Esophagus squamous epithelium (tissue), 5 donors: ENCODE measurements at places on chromosomes 5 and 9.

DNA sequence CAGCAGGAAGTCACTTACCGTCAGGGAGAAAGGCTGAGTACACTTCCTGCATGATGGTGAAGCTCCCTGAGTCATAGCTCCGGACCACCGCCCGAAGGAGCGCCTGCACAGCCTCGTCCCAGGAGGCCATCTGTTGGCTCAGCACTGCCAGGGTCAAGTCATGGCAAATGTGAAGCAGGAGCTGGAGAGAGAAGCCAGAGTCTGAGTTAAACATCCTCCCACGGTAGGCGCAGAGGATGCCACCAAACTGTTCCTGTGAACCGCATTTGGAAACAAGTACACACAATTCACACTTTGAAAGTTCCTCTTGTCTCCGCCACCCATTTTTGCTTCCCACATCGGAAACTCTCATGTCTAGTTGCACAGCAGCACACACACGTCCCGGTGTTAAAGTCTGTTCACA lies 33.9 kb downstream of the CNOT8 start:
- DNase-seq: no peak

DNA sequence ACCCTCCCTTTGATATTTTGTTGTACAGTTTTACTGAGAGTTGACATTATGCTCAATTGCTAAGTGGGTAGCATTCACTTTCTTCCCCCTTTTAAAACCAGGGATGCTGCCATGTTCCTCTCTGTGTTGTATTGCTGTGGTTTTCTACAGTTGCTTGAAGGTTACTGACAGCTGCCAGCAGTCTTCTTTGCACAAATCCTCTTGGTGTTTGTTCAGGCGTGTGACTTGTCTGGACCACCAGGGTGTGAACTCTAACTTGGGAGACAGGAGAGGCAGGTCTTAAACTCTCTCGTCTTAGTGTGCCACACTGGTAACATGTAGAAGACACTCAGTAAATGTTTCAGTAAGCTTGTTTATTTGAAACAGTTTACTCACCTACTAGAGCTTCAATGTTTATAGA lies 25.1 kb downstream of the SLC44A1 start:
- no peak for DNase-seq

GRCh38 chr5:103943230-103943629 lies 380.6 kb upstream of the NUDT12 start:
- DNase-seq: no peak

GRCh38 chr5:74626386-74627222 lies 13.9 kb downstream of the ENC1 start:
- no peak for DNase-seq

- no peak for DNase-seq
These were observed 504.4 kb downstream of the NTRK2 start for GRCh38 chr9:85173967-85174366.

GRCh38 chr5:123496892-123497291 lies 15.1 kb upstream of the CSNK1G3 start:
- DNase-seq: no peak

GRCh38 chr5:27406020-27406419 lies 367.6 kb upstream of the CDH9 start:
- no peak for DNase-seq

DNA sequence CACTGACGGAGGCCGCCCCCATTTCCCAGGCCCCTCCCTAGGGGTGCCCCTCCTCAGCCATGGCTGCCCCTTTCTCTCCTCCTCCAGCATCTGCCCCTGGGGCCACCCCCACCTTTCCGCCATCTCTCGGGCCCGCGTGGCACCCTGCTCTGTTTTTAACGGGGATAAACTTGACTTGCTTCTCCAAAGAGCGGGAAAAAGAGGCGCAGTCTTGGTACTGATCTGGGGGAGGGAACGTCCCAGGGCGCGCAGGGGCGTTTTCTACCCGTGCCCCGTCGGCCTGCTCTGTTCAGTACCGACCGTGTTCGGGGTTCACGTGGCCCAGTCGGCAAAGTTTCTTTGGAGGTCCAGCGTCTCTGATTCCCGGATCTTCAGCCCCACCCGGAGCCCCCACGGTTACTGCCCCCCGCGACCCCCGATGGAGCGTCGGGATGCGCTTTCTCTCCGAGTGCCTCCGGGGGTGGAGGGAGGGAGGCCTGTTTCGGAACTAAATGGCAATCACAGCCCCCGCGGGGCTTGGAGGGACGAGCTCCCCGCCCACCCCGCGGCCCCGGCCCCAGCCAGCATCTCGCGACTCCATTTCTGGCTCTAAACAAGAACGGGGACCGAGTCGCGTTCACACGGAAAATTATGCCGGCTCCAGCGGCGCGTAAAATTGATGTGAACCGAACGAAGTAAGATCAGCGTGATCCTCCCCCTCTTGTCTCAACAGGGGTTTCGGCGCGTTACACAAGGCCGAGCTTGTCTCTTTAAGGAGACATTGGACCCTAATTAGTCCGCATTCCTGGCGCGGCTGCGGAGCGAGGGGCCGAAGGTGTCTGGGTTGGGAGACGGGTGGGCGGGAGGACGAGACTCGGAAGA lies 1.1 kb upstream of the TLE4 start:
- DNase-seq: peak; percentile 69

- DNase-seq: no peak
These were observed 8.3 kb downstream of the TMEM250 start for GRCh38 chr9:136110082-136111061.

DNA sequence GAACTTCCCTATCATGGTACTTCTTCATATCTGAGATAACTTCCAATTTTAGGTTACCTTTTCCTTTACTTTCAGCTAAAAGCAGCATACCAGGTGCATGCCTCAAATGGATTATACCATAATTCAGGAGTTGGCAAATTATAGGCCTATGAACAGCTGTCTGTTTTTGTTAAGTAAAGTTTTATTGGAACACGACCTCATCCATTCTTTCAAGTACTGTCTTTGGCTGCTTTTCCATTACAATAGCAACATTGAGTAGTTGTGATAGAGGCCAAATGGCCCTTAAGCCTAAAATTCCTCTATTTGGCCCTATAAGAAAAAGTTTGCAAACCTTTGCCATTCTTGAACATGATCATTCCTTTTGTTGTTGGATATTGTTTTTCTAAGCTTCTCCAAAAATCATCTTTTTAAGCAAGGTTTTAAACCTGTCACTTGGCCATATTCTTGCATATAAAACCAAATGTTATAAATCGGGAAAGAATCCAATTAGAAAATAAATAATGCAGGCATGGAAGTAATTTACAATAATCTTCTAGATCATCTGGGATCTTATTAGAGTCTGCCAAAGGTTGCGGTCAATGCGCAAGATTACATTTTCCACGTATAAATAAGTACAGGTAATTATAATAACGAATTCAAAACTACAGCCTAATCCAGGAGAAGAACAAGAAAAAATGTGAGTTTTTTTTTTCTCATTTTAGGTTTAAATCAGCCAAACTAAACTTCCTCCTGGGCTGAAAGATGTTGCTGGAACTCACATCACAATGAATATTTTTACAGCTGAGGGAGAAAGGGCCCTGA lies 226.5 kb upstream of the ANKRD55 start:
- DNase-seq: no peak

DNA sequence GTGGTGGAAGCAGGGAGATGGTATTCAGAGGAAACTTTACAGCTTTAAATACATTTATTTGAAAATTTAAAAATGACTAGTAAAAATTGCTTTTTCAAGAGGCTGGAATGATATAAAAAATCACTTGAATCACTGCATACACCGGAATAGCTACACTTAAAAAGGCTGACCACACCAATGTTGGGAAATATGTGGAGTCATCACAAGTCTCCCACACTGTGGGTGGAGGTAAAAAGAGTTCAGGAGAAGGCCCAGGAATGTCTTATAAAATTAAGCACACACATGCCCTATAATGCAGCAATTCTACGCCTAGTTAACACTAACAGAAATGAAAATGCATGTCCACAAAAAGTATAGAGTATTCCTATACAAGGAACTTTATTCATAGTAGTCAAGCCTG lies 198.1 kb downstream of the ROR2 start:
- no peak for DNase-seq

DNA sequence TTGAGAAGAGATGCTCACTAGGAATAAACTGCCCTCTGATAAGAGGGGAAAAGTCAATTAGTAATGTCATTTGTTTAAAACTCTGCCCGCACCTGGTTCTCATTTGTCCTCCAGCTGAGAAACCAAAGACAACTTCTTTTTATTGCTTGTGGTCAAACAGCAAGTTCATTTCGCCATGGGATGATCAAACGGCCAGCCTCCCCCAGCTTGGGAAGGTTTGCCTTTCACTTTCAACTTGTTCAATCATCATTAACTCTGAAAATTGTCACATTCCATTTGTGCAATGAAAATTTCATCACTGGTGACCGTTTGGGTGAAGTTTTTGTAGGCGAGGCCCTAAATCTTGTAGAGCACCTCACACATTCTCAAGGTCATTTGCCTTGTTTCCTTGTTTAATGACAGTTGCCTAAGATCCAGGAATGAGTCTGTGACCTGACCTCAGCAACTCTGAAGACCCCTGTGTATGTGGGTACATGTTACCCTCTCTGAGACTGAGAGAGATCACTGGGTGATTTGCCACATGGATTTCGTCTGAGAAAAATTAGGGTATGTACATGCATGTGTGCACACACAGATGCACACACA lies 117.7 kb downstream of the MARCHF3 start:
- DNase-seq: no peak

- DNase-seq: peak; percentile 18
These were observed 1.5 kb downstream of the SMARCA2 start for GRCh38 chr9:2016408-2017330.

GRCh38 chr5:19615661-19616060 lies 372.3 kb downstream of the CDH18 start:
- no peak for DNase-seq

- no peak for DNase-seq
These were observed 90.6 kb downstream of the PTCD2 start for GRCh38 chr5:72410688-72411295.

DNA sequence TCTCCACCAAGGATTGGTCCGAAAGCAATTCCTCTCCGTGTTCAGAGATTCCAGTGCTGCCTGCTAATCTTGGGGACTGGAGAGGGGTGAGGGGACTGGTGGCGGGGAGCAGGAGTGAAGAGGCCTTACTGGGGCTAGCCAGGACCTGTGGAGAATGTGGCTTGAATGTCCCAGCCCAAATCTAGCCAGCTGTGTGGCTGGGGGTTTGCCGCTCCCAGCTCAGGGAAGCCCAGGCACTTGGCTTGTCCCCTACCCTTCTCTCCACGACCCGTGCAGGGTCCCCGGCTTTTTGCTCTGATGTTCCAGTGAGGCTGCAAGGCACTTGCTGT lies 2.4 kb downstream of the N4BP3 start:
- DNase-seq: no peak

DNA sequence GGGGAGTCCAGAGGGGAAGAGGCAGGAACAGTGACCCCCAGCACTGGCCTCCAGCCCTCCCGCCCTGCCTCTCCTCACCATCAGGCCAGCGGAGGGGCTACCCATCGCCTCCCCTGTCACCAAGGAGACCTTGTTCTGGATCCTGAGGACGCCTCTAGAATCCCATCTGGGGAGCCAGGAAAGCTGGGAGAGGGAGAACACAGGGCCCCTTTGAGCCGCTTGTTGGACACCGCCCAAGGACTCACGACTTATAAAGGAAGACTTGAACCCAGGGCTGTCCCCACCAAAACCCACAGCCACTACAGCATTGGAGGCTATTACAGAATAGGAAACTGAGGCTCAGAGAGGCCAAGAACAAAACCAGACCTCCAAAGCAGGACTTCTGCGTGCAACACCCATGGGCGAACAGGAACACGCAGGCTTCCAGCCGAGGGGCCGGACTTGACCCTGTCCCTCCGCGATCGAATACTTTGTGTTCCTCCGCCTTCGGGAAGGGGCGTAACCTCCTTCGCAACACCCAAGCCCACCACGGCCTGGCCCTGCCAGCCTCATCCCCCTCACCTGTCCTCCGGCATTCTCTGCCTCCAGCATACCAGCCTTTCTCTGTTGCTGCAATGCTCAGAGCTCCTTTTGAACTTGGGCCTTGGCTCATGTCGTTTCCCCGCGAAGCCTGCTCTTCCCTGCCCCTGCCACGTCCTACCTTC lies 54.2 kb downstream of the C9orf50 start:
- no peak for DNase-seq

GRCh38 chr9:84151640-84152039 lies 171.0 kb downstream of the RMI1 start:
- DNase-seq: no peak

- DNase-seq: no peak
These were observed 213.7 kb downstream of the TMEM38B start for GRCh38 chr9:105908069-105908468.

- DNase-seq: no peak
These were observed 120.9 kb downstream of the PIP5K1B start for GRCh38 chr9:68825762-68826472.

DNA sequence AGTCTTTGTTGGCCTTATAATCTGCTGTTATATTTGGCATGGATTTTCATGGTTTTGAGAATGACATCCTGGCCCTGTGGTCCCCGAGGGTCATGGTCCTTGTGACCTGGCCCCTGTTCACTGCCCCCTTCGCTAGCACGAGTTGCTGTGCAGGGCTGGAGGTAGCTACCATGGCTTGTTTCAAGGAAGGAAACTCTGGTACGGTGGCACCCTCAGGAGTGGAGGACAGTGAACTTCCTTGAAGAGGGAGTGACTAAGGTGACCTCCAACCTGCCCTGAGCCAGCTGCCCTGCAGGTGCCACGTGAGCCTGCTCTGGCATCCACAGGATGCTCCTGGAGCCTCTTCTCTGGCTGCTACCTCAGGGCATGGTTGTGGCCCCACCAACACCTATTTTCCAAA lies 62.1 kb downstream of the MTAP start:
- no peak for DNase-seq

- DNase-seq: no peak
These were observed 216.6 kb upstream of the EFNA5 start for GRCh38 chr5:107887166-107887943.

GRCh38 chr5:135045488-135045887 lies 11.5 kb upstream of the PITX1 start:
- no peak for DNase-seq

DNA sequence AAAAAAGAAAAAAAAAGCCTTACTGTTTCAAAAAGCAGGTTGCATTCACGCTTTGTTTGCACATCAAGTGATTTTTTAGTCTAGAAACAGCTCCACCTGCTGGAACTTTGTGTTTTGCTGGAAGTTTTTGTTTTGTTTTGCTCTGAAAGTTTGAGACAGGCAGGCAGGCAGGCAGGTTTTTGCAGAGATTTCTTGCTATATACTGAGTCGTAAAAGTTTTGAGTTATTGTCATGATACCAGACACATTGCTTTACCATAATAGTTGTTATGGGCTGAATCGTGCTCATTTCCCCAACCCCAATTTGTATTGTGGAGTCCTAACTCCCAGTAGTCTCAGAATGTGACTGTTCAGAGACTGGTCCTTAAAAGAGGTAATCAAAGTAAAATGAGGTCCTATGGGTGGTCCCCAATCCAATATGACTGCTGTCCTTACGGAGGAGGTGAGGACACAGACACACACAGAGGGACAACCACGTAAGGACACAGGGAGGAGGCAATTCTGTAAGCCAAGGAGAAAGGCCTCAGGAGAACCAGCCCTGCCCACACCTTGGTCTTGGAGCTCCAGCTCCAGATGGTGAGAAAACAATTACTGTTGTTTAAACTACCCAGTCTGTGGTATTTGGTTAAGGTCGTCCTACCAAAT lies 20.9 kb downstream of the OR2Y1 start:
- no peak for DNase-seq

GRCh38 chr9:21996438-21996837 lies 1.8 kb downstream of the CDKN2B-AS1 start:
- no peak for DNase-seq
